GM23338 (cell line): ENCODE measurements at places on chromosomes 12 and 14.

GRCh38 chr12:29591140-29592020 is 93.9 kb upstream of the OVCH1 start:
- peak; percentile 77 for DNase-seq

DNA sequence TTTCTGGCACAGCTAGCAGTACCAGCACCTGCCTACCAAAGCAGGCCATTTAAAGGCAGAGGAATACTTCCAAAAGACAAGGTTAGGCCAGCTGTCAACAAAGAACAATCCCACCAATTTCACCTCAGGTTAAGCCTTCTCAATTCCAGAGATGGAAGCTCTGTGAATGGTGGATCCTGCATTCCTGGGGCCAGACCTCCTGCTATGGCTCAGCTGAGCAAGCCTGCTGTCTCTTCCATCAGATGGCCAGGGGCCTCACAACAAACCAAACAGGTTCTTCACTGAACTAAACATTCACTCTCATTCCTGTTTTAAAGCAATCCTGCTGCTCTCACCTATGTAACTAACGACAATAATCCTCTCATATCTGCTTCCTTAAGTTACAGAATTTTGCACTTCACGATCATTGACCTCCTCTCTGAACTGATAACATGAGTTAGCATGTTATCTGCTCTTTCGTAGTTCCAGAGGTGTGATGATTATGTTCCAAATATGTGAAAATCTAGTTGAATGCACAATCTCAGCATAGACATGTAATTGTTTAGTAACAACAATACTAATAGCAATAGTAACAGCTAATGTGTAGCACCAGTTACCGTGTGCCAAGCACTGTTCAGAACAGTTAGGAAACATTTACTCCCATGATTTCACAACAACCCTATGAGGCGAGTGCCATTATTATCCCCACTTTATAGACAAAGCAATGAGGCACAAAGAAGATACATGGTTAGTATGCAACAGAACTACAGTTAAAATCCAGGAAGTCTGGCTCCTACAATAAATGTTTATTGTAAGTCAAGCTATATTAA is 73.2 kb downstream of the SLC2A13 start:
- peak; percentile 85 for DNase-seq

DNA sequence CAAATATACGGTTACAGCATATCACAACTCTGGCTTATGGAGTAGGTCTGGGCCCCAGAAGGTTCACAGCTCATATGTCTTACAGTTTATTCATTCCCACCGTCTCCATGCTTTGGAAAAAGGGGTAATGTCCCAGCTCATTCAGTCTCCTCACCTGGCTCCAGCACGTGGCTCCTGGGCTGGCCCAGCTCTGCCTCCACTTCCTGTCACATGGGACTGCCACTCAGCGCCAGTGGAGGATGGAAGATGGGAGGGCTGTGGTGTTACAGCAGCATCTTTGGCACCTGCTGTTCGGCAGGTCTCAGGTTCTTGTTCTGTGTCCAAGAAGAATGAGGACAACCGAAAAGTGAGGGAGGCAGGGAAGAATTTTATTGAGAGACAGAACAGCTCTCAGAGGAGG is 216.3 kb upstream of the ATXN7L3B start:
- DNase-seq: no peak

GRCh38 chr12:3836641-3837040 is 36.6 kb downstream of the PARP11 start:
- DNase-seq: no peak

- DNase-seq: no peak
Observed at GRCh38 chr12:3631759-3632158, 121.2 kb downstream of the CRACR2A start.

- peak; percentile 64 for DNase-seq
Observed at GRCh38 chr14:69101331-69101826, 51.5 kb downstream of the DCAF5 start.

- DNase-seq: peak; percentile 23
Observed at GRCh38 chr12:108310489-108310888, 28.6 kb downstream of the CMKLR1 start.

- no peak for DNase-seq
Observed at GRCh38 chr14:93019970-93020369, 95.8 kb downstream of the ITPK1 start.

GRCh38 chr12:124611559-124612409 is 44.4 kb upstream of the NCOR2 start:
- no peak for DNase-seq

GRCh38 chr12:59734371-59734770 is 138.5 kb downstream of the SLC16A7 start:
- DNase-seq: no peak

GRCh38 chr12:80157645-80158044 is 58.3 kb downstream of the OTOGL start:
- DNase-seq: no peak

GRCh38 chr12:57740656-57741412 is 2.3 kb upstream of the AGAP2 start:
- DNase-seq: no peak

- DNase-seq: no peak
Observed at GRCh38 chr12:81245458-81245857, 167.6 kb downstream of the ACSS3 start.

DNA sequence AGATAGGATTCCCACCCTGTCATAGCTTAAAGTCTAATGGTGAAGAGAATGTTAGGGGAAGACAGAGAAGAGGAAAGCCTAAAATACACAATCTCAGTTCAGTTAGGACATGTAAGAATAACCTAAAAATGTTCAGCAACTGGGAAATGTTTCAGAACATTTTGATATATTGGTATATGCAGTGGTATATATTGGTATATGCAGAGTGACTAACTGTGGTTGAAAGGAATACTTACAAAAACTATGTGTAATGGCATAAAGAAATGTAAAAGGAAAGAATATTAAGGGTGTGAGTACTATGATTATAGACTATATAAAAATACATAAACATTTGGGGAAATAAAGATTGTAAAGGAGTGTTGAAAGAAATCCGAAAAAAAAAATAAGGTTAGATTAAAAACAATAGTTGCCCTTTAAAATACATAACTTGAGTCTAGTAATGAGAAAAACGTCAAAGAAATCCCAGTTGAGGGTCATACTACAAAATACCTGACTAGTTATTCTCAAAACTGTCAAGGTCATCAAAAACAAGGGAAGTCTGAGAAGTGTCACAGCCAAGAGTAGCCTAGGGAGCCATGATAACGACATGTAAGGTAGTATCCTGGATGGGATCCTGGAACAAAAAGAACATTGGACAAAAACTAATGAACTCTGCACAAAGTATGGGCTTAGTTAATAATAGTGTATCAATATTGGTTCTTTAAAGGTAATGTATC is 25.6 kb downstream of the ZDHHC17 start:
- no peak for DNase-seq

DNA sequence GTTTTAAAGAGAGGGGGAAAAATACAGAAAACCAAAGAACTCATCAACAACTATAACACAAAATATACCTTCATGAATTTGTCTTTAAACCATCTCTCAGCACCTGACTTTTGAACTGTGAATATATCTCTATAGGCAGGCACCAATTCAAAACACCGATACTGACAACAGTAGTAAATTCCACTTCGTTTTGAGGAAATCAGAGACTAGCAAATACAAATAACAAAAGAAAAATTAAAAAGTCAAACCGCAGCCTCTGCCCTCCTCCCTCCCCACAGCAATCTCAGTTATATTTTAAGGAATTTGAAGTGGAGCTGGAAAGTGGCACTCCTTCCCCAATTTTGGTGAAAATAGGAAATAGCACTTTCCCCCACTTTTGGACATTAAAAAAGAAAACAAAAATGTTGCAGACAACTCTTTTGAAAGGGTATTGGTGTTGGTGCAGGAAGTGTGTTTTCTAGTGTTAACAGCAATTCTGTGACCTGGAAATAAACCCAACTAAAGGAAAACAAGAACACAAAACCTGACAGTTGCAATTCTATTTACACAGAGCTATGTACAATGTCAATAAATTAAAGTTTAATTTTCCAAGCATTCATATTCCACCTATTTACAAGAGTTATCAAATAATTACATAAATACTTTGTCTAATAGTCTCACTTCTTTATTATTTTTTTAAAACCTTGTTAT is 13.5 kb downstream of the TBX3 start:
- DNase-seq: peak; percentile 6

GRCh38 chr14:34050606-34051005 is 99.7 kb upstream of the EGLN3 start:
- no peak for DNase-seq

DNA sequence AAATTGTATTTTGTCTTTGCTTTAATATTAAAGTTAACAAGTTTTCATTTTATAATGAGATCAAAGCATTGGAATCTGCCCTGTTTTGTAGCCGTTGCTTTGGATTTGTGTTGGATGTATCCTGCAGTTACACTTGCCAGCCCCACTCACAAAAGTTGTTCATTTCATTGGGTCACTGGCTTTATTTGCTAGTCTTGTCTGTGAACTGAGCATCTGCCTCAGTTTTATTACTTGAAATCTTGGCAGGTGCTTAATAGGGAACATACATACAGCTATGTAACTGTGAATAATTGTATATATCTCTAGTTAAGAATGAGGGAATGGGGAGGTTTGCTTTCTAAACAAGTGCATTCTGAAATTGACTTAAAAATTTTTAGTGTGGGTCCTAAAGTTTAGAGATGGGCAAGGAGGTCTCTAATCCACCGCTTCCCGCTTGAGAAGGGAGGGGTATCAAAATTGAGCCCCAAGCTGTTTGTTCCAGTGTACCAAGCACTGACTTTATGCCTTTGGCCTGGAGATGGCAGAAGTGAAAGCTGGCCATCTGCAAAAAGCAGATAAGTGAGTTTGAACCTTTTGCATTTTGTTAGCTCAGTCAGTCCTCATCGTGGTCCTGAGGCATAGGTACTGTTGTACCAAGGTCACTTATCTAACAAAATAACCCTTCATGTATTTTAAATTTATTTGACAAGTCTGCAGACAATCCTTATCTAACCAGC is 9.3 kb downstream of the EIF5 start:
- no peak for DNase-seq

GRCh38 chr12:117559978-117560377 is 198.6 kb upstream of the NOS1 start:
- no peak for DNase-seq

GRCh38 chr12:76804435-76804976 is 40.6 kb downstream of the ZDHHC17 start:
- DNase-seq: no peak

DNA sequence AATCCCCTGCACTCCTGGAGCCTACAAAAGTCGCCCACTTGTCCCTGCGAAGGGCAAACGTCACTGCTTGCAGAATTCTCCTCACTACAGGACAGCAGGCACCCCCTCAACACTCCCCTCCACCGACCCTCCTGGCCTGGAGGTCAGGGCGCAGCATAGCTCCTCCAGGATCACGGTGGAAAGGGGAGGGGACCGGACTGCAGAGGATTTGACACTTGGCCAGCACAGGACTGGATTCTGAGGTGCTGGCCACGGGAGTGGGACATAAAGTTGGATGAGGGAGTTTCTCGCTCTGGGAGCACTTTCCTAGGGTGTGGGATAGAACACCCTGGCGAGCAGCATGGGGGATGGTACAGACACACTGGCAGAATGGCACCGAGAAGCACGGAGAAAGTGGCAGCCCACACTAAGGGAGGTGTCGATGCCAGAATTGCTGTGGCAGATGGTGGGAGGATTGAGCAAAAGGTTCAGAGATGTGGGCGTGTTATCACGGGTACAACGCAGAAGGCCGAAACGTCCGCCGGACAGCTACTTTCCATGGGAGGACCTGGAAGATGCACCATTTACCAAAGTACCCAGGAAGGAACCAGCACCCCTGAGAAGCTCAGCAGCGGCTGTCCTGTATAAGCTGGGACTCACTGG is 51.4 kb upstream of the DIO3 start:
- no peak for DNase-seq

DNA sequence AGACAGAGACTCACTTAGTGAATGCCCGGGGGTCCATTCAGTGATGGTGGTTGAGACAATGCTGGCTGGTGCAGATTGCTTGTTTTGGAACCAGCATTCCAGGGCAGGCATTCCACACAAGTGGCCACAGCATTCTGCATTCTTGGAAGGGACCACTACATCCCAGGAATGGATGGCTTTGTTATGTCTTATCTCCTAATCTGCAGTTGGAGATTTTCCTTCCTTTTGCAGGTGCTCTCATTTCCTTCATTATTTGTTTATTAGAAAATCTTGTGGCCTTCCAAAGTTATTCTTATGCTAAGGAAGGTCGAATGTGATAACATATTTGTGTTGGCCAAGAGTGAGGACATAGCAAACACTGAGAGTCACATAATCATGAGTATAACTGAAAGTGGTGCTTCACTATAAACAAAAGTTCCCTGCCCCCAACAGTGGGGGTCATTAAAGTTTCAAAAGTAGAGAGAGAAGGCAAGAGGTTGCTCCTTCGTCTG is 66.0 kb downstream of the BMP4 start:
- peak; percentile 76 for DNase-seq

- no peak for DNase-seq
Observed at GRCh38 chr12:109631751-109632150, 58.2 kb downstream of the MVK start.

DNA sequence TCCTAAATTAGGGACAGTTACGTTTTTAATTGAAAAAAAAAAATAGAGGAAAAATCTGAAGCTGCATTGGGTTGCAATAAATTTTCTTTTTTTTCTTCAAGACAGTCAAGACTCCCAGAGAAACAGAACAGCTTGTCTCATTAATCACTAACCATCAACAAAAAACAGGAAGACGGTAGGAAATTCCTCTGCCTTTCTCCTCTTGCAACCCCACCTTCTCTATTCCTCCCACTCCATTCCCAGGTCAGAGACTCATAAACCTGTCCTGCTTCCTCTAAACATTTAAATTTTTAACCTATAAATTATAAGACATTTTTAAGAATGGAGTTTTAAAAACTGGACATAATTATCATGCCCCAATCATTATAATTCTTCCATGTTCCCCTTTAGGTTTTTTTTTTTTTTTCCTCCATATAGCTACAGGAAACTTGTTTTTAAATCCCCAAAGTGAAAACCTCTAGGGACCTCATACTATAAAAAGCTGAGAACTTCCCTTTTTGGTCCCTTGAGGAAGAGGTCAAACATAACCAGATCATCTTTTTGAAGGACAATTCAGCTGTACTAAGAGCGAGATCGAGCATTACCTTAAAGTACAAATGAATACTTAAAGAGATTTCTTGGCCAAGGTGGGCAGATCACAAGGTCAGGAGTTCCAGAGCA is 36.0 kb downstream of the CPM start:
- no peak for DNase-seq

DNA sequence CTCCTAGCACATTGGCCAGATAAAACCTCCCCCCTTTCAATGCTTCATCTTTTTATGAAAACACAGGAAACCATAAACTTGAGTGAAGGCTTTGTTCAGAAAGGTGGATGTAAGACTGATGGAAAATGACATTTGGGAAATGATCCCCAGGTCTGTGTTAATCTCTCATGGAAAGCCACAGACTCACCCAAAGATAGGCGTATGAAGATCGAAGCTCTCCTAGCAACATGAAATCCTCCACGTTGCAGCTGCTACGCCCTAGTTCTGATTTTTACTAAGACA is 63.4 kb upstream of the PTGR2 start:
- DNase-seq: no peak

GRCh38 chr12:15541996-15542631 is 219.8 kb downstream of the PTPRO start:
- DNase-seq: no peak

DNA sequence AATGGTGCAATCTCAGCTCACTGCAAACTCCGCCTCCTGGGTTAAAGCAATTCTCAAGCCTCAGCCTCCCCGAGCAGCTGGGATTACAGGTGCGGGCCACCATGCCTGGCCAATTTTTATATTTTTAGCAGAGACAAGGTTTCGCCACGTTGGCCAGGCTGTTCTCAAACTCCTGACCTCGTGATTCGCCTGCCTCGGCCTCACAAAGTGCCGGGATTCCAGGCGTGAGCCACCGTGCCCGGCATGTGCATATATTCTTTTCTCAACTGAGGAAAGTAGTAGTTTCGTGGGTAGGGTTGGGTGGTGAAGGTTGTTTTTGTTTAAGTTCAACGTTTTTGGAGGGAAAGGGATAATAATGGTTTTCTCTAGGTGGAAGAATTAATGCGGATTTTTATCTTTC is 94.2 kb upstream of the CEP83 start:
- no peak for DNase-seq
